ENCODE measurements at places on chromosomes 1 and 21.
A peak's percentile ranks its signal among the peaks of the same experiment; 100 is the strongest.

GRCh38 chr1:197715806-197716205 lies 59.5 kb downstream of the DENND1B start:
- DNase-seq: no peak

- DNase-seq: peak; percentile 85
Observed at GRCh38 chr1:241627453-241628259, 12.5 kb downstream of the CHML start.

- no peak for DNase-seq
Observed at GRCh38 chr1:197985351-197985750, 68.2 kb downstream of the LHX9 start.

DNA sequence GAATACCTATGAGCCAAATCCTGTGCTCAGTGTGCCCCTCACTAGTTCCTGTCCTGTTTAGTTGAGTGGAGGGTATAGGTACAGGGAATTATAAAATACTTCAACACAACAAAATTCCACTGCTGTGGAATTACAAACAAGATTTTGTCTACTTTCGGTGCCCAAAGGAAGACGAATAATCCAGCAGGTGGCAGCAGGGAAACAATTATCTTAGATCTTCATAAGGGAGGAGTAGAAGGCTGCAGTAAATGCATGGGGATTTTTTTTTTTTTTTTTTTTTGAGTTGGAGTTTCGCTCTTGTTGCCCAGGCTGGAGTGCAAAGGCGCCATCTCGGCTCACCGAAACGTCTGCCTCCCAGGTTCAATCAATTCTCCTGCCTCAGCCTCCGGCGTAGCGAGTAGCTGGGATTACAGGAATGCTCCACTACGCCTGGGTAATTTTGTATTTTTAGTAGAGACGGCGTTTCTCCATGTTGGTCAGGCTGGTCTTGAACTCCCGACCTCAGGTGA lies 2.0 kb upstream of the PIP5K1A start:
- peak; percentile 93 for DNase-seq

DNA sequence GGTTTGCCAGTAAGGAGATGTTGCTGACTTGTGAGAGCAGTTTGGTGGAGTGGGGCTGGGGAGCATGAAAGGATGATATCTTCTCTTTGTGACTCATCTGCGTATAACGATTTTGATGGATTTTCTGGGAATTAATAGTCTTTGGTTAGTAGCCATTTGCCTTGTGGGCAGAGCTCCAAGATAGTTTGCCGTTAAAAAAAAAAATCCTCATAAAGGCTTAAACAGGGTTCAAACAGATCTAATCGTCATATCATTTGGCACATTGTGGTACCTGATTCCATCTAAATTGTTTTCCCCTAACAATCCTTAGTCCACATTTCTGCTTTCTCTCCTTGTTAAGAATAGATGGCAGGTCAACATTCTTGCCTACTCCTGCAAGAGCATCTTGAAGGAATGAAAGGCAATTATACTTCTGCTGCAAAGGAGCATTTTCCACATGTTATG lies 168.0 kb downstream of the PPP1R12B start:
- no peak for DNase-seq

DNA sequence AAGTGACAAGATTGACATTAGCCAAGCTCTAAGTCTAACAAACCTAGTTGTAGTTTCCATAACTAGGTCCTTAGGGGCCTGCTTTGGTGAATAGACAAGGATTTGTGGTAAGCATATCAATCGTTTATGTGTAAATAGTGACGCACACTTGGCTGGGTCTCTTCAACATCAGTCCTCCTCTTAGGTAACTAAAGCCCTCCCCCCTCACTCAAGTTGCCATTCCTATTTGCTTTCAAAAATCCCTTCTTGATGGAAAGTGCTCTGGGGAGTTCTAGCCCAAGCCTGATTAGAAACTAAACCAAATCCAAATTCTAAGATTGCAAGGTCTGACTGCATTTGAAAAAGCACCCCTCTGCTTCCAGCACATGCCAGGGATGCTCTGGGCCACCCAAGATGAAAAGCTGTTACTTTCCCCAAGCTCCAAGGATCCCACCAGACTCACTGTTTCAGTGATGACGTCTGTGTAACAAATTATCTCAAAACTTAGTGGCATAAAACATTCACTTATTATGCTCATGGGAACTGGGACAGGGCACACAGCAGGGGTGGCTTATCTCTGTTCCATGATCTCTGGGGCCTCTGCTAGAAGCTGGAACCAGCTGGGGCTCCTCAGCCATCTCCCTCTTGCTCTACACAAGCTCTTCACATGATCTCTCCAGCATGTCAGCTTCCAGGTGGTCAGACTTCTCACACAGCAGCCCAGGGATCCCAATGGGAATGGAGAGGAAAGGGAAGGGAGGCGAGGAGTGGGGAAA lies 74.1 kb downstream of the RRAGC start:
- DNase-seq: no peak

- no peak for DNase-seq
Observed at GRCh38 chr1:113675302-113675701, 84.0 kb downstream of the PHTF1 start.

DNA sequence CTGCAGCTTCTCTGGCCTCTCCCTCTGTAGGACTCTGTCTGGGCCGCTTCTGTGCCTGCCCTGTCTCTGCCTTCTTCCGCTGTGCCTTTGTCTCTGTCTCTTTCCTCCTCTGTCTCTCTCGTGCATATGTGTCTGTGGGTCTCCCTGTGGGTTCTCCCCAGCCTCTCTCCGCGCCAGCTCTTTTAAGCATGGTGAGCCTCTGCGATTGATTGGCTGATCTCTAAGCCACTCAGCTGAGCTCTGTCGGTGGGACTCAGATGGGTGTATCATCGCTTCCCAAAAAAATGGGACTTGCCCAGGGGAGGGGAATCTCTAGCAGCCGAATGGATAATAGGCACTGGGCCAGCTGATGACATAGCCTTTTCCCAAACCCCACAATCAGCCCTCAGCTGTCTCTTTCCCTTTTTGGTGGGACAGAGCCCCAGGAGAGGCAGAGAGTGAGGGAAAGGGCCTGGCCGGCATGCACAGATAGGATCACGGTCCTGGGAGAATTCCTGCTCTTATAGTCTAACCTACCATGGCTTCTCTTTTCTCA lies at the start of gene ADAMTS4:
TSS of gene ADAMTS4 (minus strand) at position 158 of the 535 bp plus-strand sequence. CDS start 427 bp downstream, outside the sequence.
- peak; percentile 34 for DNase-seq

DNA sequence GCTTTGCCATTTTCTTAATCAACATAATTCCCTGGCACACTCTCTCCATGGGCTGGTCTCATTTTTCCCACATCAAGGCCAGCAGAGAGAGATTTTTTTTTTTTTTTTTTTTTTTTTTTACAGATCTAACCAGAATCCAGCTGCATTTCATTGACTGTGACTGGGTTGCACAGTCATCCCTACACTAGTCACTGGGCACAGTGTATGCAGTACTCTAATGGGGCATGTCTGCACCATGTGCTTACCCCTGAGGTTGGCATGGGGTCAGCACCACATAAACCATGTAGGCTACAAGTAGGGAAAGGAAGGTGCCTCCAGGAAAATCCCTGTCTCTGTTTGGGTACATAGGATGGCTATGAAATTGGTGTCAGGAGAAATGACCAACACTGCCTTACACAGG lies 64.1 kb upstream of the LRP8 start:
- no peak for DNase-seq

DNA sequence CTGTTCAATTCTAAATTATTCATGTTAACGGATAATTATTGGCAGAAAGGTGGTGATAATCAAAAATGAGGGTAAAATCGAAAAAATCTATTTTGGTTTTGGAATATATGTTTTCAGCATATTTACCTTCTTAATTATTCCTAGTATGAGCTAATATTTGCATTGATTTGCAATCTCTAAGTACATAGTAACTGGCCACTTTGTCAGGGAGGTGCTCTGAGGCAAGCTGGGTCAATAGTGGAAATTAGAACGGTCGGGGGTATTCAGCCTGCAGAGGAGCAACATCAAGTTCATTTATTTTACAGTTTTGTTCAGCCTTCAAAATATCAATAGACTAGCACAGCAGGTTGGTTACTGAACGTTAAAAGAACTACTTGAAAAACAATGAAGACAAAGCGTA lies 1.8 kb downstream of the OTUD7B start:
- DNase-seq: no peak

DNA sequence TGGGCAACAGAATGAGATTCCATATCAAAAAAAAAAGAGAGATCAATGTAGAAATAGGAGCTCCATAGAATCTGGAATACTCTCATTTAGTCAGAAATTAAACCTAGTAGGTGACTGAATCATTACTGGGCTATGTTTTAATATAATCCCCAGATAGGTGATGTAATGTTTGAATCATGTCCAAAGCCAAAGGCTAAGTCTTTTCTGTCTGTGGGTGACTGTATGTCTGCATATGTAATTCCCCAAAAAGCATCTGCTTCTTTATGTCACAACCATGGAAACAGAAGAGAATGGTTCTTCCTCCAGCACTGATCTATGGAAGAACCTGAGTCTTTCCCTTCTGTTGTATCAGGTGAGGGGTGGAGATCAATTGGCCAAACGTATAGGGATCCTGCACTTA lies 5.8 kb downstream of the LAMC2 start:
- DNase-seq: no peak

DNA sequence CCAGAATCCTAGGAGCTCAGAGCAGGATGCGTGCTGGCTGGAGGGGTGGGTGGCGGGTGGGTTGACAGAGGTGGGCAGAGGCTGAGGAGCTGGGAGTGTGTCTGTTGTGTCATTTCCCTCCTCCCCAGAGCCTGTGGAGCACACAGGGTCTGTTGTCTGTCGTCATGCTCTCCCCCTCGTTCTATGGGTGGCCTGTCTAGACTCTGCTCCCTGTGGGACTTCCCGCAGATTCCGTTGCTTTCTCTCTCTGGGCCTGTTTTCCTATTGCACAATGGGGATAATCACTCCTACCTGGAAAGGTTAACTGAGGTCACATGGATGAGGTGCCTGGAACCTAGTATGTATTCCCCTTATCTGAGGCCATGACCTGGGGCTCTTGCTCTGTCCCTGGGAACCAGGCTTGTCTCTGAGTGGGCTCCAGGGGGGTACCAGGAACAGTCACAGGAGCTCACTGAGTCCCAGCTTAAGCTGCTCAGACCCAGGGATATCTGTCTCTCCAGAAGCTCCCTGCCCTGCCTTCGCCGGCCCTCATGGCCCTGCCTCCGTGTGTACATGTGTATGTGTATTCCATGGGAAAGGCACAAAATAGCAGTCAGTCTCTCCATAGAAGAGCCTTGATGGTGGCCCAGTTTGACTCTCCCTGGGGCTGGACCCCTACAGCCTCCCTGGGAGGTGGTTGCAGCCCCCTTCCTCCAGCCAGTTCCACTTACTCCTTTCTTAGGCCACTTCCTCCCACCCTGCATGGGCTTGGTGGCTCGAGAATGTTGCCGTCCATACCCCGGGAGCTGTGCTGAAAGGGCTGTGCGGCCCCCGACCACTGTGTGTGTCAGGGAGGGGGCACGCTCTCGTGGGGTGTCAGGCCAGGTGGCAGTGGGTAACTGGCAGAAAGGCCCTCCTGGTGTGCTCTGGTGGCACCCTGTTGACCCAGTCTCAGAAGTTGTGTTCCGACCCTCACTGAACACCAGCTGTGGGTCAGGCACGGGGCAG lies 17.9 kb downstream of the PTPRF start:
- no peak for DNase-seq

DNA sequence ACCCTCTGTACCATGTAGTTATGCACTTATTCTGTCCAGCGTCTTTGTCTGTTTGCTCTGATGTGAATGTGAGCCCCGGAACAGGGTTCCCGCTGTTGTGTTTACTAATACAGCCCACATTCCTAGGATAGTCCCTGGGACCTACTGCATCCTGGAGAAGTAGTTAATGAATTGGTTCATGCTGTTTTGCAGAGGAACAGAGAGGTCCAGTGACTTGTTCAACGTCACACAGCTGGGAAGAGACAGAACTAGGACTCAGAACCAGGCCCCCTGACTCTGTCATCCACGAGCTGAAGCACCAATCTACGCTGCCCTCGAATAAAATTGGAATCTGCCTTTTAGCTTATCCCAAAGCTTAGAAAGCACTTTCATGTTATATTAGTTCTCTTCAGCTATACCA lies 784 bp downstream of the AGT start:
- DNase-seq: no peak

- no peak for DNase-seq
Observed at GRCh38 chr1:223423641-223424233, 30.5 kb downstream of the CCDC185 start.

DNA sequence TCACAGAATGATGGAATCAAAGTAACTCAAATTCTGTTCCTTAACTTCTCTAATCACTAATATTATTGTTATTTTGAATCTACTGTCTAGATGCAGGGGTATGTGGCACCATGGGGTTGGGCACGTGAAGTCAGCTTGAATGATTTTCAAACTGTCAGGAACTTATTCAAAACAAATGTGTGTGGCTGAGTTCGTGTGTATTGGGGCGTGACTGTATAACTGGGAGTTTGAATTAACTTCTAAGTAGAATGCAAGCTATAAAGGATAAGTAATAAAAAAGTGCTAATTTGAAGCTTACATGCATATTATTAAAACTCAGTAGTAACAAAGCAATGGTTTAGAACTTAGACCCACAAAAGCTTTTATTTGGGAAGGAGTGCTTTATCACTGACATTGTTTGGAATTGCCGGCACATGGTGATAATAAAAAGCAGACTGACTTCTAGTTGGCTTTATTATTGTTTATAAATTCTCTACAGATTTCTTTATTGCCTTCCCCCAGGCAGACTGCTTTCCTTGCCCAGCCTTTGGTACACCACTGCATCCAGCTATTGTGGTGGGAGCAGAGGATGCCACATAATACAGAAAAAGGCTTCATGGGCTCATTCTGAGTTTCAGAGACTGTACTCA lies 84.3 kb downstream of the TENT5C start:
- no peak for DNase-seq

DNA sequence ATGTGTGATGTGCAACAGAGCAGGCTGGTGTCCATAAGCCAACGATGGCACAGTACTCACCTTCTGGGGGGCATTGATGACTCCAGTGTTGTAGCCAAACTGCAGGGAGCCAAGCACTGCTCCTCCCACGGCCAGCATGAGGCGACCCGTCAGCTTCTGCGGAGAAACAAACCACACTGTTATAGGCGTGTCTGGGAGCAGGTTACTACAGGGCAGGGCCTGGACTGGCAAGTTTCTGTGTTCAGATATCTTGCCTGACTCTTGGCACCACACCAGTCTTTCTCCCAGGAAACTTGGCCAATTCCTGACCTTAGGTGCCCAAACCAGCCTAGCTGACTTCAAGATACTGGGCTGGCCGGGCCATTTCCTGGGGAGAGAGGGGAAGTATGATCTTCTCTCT lies 15.5 kb downstream of the SLC2A1 start:
- DNase-seq: no peak

DNA sequence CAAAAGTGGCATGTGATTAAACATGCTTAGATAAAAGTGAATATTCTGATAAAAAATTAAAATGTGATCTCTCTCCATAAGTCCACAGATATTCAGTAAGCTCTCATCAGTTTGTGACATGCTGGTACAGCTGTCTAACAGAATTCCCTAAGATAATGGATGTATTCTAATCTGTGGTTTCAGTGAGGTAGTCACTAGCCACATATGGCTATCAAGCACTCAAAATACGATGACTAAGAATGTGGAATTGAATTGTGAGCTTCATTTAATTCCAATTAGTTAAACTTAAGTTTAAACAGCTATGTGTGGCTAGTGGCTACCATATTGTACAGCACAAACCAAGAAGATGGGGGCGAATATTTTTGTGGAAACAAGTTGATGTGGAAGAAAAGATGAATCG lies 4.1 kb upstream of the REG4 start:
- DNase-seq: no peak

GRCh38 chr1:232923739-232924386 lies 26.5 kb upstream of the NTPCR start:
- no peak for DNase-seq

GRCh38 chr1:235199441-235199840 lies 38.4 kb upstream of the RBM34 start:
- peak; percentile 68 for DNase-seq

GRCh38 chr1:14610761-14611160 lies 12.3 kb downstream of the KAZN start:
- no peak for DNase-seq

- no peak for DNase-seq
Observed at GRCh38 chr1:1907098-1907736, 7.8 kb upstream of the CALML6 start.
